ENCODE measurements at places on chromosomes 4 and X. TPM values are rescaled to one million over a fixed set of nuclear protein-coding genes. Genes with fewer than 3 reads are reported as not detected.

FHDC1 gene
- total RNA-seq = 12.2 TPM

CLDN34 gene
- 0.30 TPM for total RNA-seq

GRCh38 chr4:81215931-81216330 is 909 bp upstream of the PRKG2 start:
- no peak for DNase-seq

ATP1B4 gene
- total RNA-seq = 25.9 TPM

DNA sequence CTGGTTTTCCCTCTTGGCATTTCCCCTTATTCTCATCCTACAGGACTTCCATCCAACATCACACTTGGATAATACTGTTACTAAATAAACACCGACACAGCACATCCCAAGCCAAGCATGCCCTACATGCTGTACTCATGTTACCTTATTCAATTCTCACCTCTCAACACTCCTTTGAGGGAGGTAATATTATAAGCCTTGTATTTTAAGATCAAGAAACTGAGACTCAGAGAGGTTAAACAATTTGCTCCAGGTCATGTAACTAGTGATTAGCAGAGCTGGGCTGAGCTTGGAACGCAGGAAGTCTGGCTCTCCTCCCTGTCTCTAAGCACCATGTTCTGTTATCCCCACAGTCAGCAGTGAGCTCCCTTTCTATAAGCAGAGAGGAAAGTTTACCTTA is 333.6 kb upstream of the IGFBP7 start:
- DNase-seq = no peak

DNA sequence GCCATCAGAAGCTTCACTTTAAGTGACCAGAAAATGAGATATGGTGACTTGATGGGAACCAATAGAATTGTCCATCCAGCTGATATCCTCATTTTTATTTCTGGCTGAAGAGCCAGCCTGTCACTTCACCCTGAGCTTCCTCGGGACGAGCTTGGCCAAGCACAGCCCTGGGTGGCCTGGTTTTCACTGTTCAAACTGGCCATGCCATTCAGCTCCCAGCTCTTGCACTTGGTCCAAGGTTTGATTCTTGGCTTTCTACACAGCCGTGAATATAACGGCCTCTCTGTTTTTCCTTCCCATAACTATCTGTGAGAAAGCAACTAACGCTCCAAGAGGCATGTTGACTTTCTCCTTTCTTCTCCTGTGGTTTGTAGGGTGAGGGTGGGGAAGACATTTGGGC is 71.9 kb downstream of the LIMCH1 start:
- DNase-seq = no peak

COPS4 gene
- total RNA-seq = 85.4 TPM

TMPRSS11A gene
- 0.10 TPM for total RNA-seq

DNA sequence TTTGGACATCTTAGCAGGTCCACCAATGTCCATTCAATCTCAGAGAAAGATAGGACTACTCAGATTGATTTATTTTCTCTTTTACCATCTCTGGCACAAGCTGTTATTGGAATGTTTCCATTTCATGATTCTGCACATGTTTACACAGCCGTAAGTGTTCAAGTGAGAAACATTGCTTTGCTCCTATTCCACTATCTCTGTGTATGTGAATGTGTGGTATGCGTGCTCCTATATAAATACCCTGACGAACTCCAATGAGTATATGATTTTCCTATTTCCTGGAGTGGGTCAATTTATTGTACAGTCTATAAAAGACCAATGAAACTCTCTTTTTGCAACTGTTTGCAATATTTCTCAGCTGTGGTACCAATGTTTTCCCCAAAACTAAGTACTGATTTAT is 221.0 kb upstream of the GALNT7 start:
- no peak for DNase-seq

DNA sequence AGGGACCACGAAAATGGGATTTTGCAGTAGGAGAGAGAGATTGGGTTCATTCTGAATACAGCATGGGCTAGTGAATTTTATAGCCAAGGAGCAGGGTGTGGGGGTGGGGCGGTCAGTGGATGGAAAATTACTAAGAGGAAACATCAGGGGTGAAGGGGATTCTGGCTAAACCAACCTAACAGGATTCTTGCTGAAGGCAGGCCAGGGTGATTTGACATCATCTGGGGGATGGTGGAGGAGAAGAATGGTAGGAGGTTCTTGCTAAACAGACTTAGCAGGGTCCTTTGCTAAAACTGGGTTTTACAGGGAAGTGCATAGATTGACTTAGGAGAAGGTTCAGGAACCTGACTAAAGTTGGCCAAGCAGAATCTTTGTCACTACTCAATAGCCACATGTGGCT is 91.9 kb downstream of the DNAAF6 start:
- no peak for DNase-seq

All from skin of body (tissue), 3 donors.